ENCODE measurements at places on chromosomes 6 and 20.

DNA sequence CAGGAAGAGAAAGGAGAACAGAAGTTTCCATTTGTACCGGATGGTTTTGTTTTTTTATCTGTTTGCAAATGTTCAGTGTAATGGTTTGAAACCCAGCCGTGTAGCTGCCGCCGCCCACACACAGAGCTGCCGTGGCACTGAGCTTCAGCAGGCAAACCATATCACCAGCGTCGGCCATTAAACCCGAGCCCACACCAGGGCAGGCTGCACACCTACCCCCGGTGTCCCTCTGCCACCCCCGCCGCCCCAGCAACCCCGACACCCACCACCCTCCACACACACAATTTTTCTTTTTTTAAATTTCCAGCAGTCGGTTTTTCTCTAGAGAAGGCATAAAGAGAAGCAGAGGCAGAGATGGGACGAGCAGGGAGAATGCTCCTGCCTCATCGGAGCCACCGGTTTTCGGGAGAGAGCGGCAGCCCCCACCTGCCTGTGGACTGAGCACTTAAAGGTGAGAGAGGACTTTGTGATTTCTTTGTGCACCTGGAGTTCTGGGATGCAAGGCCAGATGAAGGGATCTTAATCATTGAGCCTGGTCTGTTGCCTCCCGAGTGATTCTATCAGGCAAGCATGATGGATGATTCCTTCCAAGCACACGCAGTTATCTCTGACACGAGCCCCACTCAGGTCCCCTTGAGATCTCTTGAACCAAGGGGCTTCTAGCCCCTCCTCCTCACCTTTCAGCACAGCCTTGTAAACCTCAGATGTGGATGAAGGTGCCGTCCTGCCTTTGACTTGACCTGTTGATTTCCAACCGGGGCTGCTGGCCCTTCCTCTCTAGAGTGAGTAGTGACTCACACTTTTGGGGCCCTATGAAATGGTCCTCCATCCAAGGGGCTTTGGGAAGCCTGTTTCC lies 17.5 kb upstream of the ZNF831 start:
- no peak for DNase-seq

DNA sequence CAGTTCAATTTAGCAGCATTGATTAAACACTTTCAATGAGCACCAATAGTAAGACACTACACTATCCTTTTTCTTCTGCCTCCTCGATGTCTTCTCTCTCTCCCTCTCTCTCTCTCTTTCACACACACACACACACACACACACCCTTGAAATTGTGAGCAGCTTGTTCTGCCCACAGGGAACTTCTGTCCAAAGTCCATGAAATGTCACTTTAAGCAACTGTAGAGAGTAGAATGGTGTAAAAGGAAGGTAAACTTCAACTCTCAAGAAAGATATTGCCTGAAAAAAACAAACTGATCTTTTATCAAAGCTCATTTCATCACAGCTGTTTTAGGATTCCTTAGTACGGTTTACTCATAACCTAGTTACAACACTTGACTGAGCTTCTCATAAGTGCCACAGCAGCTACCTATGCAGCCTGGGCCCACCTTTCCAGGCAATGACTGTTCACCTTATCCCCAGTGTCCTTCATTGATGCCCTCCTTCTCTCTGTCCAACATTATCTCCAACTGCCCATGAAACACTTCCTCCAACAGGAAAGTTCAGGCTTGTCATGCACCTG lies 107.0 kb downstream of the TNFRSF21 start:
- DNase-seq = no peak

DNA sequence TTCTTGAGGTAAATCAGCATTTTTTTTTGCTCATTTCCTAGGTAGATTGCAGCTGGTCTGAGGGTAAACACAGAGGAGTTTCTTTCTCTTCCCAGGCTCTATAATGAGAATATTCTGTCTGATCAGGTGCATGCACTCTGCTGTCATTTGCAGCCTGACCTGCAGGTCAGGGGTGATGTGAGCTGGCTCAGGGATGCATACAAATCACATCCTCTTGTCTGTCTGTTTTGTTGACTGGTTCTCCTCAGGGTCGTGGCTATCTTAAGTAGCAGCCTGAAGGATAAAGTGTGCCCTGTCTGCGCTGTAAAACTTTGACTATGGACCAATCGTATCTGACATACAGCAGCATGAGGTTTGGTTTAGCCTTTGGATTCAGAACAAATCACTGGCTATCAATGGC lies 183.4 kb upstream of the POU3F2 start:
- DNase-seq = no peak

DNA sequence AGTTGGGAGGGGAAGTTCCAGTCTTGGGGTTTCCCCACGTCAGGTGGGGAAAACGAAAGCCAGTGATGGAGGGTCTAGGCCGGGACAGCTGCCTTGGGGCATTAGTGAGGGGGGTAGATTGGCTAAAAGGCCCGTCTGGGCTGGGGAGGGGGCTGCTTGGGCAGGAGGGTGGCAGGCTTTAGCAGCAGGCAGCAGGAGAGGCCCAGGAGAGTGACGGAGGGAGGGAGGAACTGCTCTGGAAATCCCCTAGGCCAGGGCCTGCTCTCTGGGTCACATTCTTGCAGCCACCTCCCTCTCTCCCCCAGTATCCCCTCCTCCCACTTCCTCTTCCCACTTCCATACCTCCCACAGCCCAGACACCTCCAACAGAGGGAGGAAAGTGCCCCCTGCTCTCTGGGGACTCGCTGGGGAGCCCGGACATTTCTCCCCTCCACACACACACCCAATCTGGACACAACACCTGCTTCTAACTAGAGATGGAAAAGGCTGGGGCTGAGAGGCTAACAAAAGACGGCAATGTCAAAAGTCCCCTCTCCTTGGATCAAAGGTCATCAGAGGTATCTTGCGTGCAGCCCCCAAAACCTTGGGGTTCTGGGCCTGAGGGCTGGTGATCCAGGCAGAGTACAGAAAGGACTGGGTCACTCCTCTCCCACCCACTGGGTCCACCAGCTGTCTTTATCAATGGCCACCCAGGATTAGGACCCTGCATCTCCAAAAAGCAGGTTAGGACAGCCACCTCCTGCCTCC lies 1.8 kb downstream of the NFKBIE start:
- peak; percentile 79 for DNase-seq

GRCh38 chr6:1672379-1672778 lies 62.7 kb downstream of the FOXC1 start:
- DNase-seq = no peak

GRCh38 chr6:110509617-110510241 lies 33.3 kb upstream of the SLC22A16 start:
- no peak for DNase-seq

DNA sequence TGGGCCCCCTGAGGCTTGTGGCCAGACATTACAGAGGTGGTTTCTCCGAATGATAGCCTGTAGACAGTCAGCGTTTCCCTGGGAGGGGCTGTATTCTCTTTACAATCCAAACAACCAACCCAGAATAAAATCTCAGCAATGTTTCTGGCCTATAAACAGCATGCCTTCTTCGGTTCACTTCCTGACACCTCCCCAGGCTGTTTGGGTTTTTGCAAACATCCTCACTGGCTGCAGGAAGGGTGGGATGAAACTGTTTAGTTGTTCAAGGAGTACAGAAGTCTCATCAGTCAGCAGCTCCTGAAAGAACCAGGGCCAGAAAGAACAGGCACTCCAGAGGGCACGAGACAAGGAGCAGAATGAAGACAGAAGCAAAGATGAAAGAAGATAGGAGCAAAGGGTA lies 350.0 kb downstream of the QKI start:
- DNase-seq = no peak

- no peak for DNase-seq
Measured at GRCh38 chr6:141914646-141915045, 218.1 kb upstream of the GJE1 start.

DNA sequence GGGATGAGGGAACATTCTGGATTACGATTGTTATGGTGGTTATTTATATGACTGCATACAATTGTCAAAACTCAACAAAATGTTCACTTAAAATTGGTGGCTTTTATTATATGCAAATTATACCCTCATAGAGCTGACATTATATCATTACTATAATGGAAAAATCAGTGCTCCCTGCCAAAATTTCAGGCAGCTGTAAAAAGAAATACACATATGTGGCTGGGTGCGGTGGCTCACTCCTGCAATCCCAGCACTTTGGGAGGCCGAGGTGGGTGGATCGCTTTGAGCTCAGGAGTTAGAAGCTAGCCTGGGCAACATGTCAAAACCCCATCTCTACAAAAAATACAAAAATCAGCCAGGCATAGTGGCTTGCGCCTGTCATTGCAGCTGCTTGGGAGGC lies 75.8 kb upstream of the SULF2 start:
- no peak for DNase-seq

- no peak for DNase-seq
Measured at GRCh38 chr6:46565531-46565930, 74.3 kb upstream of the RCAN2 start.

GRCh38 chr20:11156922-11157321 lies 483.1 kb upstream of the JAG1 start:
- no peak for DNase-seq

GRCh38 chr20:63544958-63545516 lies 2.5 kb downstream of the SRMS start:
- no peak for DNase-seq

DNA sequence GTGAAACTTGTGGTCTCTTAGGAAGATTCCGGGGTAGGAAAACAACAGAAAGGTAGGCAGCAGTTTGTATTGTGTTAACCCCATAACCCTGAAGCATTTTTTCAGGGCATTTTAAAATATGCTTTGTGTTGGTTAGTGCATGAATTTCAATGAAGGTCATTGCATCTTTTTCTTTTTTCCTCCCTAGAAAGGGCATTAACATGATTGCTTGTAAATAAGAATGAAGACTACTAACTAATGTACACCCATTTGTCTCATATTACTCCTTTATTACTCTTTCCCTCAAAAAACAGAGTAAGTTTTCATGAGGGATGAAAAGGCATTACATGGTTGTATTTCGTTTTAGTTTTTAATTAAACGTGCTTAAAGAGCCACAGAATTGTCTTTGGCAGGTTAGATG lies 141.4 kb downstream of the OGFRL1 start:
- DNase-seq = no peak

DNA sequence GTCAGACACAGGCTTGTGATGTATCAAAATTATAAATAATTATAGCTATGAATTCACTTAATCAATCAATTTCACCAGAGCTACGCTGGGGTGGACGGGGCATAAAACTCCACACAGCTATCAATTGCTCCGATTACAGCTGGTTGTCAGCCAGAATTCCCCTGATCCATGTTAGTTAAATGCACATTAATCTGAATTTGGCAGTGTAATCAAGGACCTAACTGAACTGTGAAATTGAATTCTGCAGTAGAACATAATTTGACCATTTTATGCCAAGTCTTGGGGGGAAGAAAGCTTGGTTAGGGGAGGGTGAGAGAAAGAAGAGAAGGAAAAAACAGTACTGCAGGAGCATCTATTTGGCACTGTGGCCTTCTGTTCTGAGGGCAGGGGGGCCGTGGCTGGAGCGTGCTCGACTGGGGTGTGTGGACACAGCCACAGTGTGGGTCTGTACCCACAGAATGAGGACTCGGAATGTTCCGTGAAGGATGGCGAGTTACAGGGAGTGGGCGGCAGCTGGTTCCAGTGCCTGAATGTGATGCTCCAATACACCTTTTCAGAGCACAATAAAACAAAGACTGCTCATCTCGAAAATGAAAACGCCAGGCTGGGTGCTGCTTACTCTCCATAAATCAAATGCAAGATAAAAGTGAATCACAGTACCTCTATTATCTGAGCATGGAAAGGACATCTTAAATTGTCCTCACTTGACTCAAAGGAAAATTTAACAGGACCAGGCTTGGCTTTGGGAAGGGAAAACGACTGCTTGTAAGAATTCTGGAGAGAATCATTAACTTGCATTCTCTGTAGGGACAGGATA lies 59.2 kb downstream of the LAMP5 start:
- no peak for DNase-seq

- no peak for DNase-seq
Measured at GRCh38 chr6:107033126-107033525, 5.1 kb downstream of the MTRES1 start.

GRCh38 chr6:39073471-39074355 lies 25.1 kb downstream of the GLP1R start:
- DNase-seq = no peak
